NB4 (cell line): ENCODE measurements at places on chromosomes 6 and 20.

DNA sequence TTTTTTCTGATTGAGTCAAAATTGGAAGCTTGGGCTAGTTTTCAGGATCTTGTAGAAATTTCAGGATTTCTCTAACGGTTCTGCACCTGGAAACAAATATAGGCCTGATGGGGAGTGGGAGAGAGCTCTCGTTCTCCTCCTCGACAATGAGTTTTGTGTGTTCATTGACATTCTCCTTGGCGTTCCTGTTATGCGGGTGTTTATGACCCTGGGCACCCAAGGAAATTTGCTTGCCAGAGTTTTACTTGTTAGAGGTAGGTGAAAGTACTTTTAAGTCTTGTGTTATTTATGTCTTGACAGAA, 2.2 kb downstream of the ASXL1 start:
- DNase-seq: no peak

DNA sequence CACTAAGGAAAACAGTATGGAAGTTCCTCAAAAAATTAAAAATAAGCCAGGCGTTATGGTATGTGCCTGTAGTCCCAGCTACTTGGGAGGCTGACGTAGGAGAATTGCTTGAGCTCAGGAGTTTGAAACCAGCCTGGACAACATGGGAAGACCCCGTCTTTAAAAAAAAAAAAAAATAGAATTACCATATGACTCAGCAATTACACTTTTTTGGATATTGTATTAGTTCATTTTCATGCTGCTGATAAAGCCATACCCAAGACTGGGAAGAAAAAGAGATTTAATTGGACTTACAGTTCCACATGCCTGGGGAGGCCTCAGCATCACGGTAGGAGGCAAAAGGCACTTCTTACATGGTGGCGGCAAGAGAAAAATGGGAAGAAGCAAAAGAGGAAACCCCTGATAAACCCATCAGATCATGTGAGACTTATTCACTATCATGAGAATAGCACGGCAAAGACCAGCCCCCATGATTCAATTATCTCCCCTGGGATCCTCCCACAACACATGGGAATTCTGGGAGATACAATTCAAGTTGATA, 10.8 kb upstream of the SMIM29 start:
- DNase-seq: no peak

- peak; percentile 47 for DNase-seq
Measured at GRCh38 chr6:47135772-47136171, 93.6 kb upstream of the ADGRF1 start.

DNA sequence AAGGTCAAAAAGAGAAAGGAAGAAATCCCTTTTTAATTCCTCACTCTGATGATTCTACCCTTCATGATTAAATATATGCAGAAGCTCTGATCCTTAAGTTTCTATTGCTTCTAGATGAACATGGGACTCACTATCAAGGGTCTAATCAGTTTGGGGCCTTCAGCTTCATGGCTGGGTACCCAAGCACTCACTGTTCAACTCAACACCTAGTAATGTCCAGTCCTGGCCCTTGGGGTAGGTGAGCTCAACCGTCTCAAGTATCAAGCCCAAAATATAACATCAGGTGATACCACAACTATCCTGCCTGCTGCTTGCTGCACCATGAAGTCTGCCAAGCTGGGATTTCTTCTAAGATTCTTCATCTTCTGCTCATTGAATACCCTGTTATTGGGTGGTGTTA, at the start of gene SPINT4:
Gene SPINT4 (plus strand): TSS at position 301 of the 400 bp plus-strand sequence. CDS start 21 bp downstream, at position 322.
- no peak for DNase-seq
